Lung (tissue), 17 donors: ENCODE measurements at places on chromosomes 6 and 20. TPM values are rescaled to one million over a fixed set of nuclear protein-coding genes. Genes with fewer than 3 reads are reported as not detected.

The MAS1 gene
- total RNA-seq: not detected

DNA sequence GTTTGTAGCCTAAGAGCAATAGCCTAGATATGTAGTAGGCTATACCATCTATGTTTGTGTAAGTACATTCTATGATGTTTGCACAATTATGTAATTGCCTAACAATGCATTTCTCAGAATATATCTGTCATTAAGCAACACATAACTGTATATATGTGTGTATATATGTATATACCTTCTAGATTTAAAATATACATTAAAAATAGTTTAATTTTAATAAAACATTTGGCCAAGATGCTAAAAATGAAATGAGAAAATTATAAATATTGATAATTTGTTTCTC is 20.6 kb downstream of the SESN1 start:
- H3K27ac ChIP-seq: no peak overlapping the region
- H3K27me3 ChIP-seq: no peaks in the 10 kb centered on the region
- no peak overlapping the region for H3K4me3 ChIP-seq
- H3K4me1 ChIP-seq: peaks cover 6% of the 10 kb centered on the region
- DNase-seq: no peak
- H3K36me3 ChIP-seq: no peaks in the 10 kb centered on the region

DNA sequence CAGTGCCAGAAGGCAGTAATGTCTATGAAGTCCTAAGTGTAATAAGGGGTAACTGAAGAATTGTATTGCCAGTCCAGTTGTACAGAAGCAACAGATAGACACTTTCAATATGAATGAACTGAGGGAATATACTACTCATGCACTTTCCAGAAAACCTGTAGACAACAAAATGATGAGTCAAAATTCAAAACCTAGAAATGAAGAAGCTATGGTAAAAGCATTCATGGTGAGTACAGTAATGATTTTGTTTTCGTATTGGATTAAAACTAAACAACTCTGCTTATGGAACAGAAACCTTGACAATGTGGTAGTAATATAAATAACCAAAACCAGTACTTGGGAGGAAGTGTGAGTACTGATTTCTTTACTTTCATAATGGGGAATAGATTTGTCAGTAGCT is 35.0 kb downstream of the ARMC2 start:
- no peak for DNase-seq
- H3K27ac ChIP-seq: no peak overlapping the region
- H3K27me3 ChIP-seq: no peaks in the 10 kb centered on the region

- DNase-seq: no peak
- H3K4me1 ChIP-seq: no peaks in the 10 kb centered on the region
- no peaks in the 10 kb centered on the region for H3K36me3 ChIP-seq
- H3K27me3 ChIP-seq: no peaks in the 10 kb centered on the region
- H3K27ac ChIP-seq: no peak overlapping the region
These were observed 47.6 kb upstream of the NOTCH4 start for GRCh38 chr6:32271429-32271828.

The TSPO2 gene
- total RNA-seq: not detected

- no peaks in the 10 kb centered on the region for H3K36me3 ChIP-seq
- no peak for DNase-seq
- H3K27me3 ChIP-seq: peaks cover 4% of the 10 kb centered on the region
- no peaks in the 10 kb centered on the region for H3K4me1 ChIP-seq
These were observed 52.4 kb downstream of the FNDC1 start for GRCh38 chr6:159221486-159222170.

The ANKRD66 gene
- 12.4 TPM for total RNA-seq

DNA sequence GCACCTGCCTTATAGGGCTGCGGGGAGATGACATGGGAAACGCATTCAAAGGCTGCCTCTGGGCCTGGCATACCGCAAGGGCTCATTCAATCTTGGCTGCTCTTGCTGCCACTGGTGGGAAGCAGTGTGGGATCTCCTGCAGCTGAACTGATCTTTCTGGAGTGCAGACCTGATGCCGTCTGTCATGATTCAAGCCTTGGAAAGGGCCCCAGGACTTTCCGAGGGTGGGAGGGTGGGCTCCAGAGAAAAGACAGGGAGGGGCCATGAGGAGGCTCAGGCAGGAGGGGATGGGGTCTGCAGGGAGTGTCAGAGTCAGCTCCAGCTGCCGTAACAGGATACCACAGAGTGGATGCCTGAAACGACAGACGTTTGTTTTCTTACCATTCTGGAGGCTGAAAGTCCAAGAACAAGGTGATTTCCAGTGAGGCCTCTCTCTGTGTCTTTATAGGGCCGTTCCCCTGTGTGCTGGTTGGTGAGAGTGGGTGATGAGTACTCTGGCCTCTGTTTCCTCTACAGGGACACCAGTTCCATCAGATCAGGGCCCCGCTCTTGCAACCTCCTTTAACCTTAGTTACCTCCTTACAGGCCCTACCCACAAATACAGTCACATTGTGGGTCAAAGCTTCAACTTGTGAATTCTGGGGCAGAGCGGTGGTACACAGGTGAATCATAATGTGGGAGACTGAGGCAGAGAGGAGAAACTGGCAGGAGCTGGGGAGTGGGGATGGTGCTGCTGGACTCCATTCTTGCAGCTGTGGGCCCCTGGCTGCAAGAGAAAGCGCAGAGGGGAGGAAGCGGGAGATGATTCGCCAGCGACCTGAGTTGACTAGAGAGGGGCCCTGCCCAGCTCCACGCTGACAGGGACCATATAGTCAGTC is 148.4 kb downstream of the SYCP2 start:
- no peak overlapping the region for H3K4me3 ChIP-seq
- H3K36me3 ChIP-seq: no peaks in the 10 kb centered on the region
- no peak for DNase-seq
- H3K4me1 ChIP-seq: no peaks in the 10 kb centered on the region
- no peaks in the 10 kb centered on the region for H3K27me3 ChIP-seq

- no peak overlapping the region for H3K4me3 ChIP-seq
- no peak overlapping the region for H3K27ac ChIP-seq
- no peaks in the 10 kb centered on the region for H3K27me3 ChIP-seq
- no peaks in the 10 kb centered on the region for H3K36me3 ChIP-seq
- peak; percentile 79 for DNase-seq
These were observed 85.7 kb upstream of the TAB2 start for GRCh38 chr6:149231778-149232177.

GRCh38 chr20:34322267-34323105 is 19.3 kb upstream of the AHCY start:
- no peaks in the 10 kb centered on the region for H3K4me1 ChIP-seq
- no peak overlapping the region for H3K4me3 ChIP-seq
- peak; percentile 9 for DNase-seq
- H3K36me3 ChIP-seq: no peaks in the 10 kb centered on the region
